Activated CD4-positive, alpha-beta T cell treated with anti-CD3 and anti-CD28 coated beads for 24 hours (primary cell): ENCODE measurements at places on chromosomes 3 and 15.
A peak's percentile ranks its signal among the peaks of the same experiment; 100 is the strongest.

DNA sequence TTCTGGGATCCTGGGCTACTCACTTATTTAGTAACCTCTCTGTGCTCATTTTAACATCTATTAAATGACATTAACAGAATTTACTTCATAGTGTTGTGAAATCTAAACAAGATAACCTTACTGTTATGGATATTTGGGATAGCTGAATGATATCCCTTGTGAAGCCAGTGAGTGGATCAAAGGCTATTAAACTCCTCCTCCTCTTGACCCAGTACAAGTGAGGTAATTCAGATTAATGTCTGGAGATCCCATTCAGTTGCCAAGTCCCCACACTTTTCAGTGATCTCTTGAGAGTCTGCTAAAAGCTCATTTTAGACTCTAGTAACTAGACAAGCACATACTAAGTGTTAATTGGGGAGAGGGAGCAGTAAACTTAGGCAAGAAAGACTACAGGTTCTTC lies 2.5 kb upstream of the ANKRD28 start:
- DNase-seq, result no peak

GRCh38 chr15:88918738-88919137 lies 5.6 kb upstream of the MFGE8 start:
- no peak for DNase-seq

DNA sequence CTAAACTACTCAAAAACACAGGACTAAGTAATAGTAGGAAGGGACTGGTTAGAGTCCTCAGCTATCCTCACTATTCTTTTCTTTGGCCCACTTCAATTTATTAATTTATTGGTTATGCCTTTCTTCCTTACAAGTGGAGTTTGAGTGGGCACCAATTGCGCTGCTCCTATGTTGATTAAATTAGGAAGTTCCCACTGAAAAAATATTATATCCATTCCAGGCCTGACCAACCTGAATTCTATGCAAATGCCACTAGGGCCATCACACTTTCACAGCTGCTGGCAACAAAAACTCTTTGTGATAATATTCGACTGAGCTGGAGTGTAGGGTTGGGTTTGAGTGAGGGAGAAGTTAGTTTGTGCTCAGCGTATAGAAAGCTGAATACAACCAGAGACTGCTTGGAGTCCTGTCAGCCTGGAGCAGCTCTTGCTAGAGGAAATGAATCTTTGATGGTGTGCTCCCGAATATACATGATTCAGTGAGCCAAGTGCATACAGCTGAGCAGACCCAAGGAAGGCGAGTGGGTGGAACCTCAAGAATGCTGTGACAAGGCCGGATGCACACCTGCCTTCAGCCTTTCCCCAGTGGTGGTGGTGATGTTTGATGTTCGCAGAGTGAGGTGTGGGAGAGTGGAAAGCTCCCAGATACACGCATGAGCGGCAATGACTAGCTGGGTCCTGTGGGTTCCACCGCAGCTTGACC lies 1.5 kb downstream of the ARHGEF3 start:
- DNase-seq, result peak; percentile 56

DNA sequence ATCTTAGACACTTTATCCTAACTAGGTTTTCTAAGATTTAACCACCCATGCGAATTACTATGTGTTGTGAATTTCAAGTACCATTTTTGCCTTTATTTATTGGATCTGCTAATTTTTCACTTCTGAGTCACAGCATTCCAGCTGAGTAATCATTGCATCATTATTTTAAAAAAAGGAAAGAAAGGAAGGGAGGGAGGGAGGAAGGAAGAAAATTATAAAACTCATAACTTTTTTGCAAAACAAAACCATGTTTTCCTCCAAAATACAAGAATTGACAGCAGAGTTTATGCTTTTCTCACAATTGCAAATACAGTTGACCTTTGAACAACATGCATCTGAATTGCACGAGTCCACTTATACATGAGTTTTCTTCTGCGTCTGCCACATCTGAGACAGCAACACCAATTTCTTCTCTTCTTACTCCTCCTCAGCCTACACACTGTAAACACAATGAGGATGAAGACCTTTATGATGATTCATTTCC lies 651.4 kb upstream of the NECTIN3 start:
- DNase-seq, result no peak

- DNase-seq, result no peak
These were observed 7.2 kb upstream of the DYNC1LI1 start for GRCh38 chr3:32577581-32578556.

- DNase-seq, result no peak
These were observed 3.3 kb upstream of the XCR1 start for GRCh38 chr3:46030626-46031025.

DNA sequence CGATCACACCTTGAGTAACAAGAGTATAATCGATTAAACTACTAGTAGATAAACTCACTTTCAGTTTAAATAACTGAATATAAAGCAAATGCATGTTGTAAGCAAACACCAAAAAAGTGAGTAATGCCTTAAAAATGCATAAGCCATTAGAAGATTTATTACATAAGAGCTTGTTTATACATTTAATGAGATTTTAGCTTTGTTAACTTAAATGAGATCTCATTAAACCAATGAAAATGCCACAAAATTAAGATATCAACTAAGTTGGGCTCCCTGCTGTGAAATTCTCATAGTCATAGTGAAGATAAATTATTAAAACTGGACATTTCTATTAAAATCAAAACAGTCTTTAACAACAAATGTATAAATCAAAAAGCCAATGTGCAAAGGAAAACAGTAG lies 701.2 kb downstream of the NLGN1 start:
- no peak for DNase-seq

GRCh38 chr3:141952611-141953010 lies 76.2 kb downstream of the ATP1B3 start:
- no peak for DNase-seq

DNA sequence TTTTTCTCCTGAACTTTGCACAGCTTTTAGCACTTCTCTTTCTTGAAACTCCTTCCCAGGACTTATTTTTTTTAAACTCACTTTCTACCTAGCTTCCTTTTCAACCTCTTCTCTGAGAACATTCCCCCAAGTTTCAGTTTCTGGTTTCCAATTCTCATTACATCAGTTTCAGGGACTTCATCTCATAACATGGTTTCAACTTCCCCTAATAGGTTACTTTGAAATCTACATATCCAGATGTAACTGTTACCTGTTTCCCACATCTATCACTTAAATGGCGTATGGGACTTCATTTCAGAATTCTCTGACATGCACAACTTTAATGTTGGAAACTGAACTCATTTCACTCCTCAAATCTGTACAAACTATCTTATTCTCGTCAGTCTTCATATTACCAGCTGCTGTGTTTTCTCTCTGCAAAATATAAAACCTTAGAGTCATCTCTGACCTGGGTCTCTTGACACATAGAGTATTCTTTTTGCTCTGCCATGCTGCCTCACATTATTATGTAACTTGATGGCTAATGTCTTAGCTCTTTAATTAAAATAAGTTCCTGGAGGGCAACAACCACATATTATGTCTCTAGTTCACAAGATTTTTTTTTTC lies 58.4 kb downstream of the NME9 start:
- no peak for DNase-seq

- no peak for DNase-seq
These were observed 799.3 kb downstream of the DIPK2A start for GRCh38 chr3:144770915-144771351.

DNA sequence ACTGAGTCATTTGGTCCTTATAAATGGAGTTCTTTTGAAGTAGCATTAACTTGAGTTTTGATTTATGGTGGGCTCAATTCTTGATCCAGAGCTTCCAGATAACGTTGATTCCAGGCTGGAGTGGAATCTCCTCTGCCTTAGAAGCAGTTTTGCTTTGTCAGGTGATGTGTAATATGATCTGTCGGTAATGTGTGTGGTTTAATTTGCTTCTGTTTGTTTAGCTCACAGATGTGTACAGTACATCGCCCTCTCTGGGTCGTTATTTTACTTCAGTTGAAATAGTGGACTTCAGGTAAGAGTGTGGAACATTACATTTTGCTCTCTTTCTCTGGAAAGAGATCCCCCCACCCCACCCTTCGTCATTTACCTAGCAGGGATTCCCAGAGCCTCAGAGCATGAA lies 23.1 kb downstream of the C3orf52 start:
- no peak for DNase-seq

GRCh38 chr3:126341755-126342150 lies 15.5 kb downstream of the KLF15 start:
- no peak for DNase-seq

GRCh38 chr3:23845326-23846216 lies 39.8 kb downstream of the UBE2E1 start:
- no peak for DNase-seq

- DNase-seq, result no peak
These were observed 472.9 kb upstream of the CBLB start for GRCh38 chr3:106341586-106342162.

GRCh38 chr3:170220871-170221270 lies 1.4 kb upstream of the PRKCI start:
- no peak for DNase-seq

GRCh38 chr3:100144255-100144866 lies 30.1 kb upstream of the FILIP1L start:
- no peak for DNase-seq
